ENCODE measurements at places on chromosomes 3 and 15. TPM values are rescaled to one million over a fixed set of nuclear protein-coding genes. Genes with fewer than 3 reads are reported as not detected.

BTLA gene
- polyA plus RNA-seq = not detected

COPG1 gene
- polyA plus RNA-seq = 107 TPM

UTS2B gene
- polyA plus RNA-seq = not detected

GALNT15 gene
- 5.5 TPM for polyA plus RNA-seq

SLC26A6 gene
- polyA plus RNA-seq = 20.6 TPM

PLXND1 gene
- 67.0 TPM for polyA plus RNA-seq

ENTPD3 gene
- polyA plus RNA-seq = 1.1 TPM

INSYN1 gene
- 39.6 TPM for polyA plus RNA-seq

FOXB1 gene
- polyA plus RNA-seq = not detected

ROPN1 gene
- not detected for polyA plus RNA-seq

DNA sequence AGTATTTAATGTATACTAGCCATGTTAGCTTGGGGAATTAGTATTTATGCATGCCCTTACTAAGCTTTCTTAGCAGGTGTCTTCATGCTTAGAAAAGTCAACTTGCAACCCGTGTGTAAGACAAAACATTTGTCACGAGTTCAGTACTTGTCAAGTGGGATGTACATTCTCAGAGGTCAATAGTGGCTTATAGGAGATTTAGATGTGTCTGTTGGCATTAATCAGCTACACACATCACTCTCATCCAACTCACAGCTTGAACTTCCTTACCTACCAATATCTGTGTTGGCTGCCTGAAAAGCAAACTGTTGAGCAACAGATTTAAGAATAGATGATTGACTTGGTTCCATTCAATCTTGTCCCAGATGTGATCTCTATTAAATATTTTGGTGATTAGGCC is 109.5 kb downstream of the ROBO2 start:
- no peak for DNase-seq

DNA sequence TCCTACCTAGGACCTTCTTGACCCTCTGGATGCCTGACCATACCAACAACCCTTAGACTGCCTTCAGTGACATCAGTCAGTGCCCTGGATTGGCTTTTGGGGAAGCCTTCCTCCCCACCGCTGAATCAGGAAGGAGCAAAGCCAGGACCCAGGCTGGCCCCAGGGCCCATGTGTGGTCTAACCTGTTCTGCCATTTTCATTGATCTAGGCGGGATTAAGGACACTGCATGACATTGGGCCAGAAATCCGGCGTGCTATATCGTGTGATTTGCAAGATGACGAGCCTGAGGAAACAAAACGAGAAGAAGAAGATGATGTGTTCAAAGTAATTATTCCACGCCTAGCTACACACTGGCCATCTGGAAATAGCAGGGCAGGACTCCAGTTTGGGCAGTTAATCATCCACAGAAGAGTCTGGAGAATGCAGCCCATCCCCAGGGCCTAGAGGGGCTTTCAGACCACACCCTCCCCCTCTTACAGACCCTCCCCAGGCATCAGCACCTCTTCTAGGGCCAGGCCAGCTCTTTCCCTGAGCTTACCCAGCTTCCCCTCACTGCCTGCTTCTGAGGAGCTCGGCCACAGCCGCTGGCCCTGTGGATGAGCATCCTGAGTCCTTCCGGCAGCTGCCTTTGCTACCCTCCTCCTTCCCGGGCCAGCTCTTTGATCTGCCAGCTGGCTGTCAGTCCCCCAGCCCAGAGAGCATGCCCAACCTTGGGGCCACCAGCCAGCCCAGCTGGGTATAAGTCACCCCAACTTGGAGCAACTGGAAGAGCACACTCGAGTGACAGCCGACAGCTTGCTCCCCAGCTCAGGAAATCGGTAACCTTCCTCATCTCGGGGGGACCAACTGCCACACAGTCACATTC is 45.9 kb downstream of the CHDH start:
- DNase-seq = peak; percentile 26

DNA sequence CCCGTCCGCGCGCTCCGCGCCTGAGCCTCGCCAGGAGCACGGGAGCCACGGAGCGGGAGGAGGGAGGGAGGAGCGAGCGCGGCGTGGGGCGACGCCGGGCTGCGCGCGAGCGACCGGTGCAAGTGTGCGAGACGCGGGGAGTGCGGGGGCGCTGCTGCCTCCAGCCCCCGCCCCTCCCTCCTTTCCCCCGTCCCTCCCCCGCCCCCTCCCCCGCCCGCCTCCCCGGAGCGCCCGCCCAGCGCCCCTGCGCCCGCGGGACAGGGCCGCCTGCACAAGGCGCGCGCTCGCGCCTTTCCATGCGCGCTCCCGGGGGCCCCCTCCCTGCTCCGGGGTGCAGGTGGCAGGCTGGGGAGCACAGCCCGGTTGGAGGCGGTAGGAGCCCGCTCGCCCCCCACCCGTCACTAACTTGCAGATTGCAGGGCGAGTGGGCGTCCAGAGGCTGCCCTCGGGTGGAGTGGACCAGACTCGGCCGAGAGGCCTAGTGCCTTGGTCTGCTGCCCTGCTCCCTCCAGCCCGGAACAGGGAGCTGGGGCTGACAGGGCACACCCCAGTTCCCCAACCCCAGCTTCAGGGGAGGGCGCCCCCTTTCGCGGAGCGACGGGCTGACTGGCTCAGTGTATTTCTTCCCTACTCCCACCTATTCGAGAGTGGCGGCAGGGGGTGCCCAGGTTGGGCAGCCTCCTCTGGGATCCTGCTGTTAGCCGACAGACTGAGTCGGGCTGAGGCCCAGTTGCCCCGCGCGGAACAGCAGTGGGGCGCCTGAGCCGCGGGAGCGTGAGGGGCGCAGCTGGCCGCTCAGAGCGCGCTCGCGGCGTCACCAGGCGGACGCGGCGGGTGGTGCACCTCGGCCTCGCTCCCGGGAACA is at the start of gene WNT7A:
Gene WNT7A, minus strand, starts transcription at position 126 of the 865 bp plus-strand sequence. CDS start 255 bp downstream, outside the sequence.
- DNase-seq = peak; percentile 71

DNA sequence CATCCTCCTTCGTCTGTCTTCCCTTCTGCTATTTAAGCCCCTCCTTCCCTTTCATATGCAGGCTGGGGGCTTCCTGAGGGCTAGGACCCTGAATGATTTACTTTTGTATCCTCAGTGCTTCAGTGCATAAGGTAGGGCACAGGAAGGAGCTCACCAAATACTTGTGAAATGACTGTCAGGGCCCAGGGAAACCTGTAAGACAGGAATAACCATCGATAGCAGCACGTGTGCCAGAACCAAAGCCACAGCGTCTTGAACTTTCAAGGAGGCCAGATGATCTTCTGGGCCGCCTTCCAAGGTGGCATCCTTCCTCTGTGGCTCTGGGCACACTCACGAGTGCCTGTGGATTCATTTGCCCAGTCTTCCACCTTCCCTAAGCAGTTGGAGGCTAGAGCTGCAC is 3.9 kb downstream of the TMED3 start:
- DNase-seq = no peak

DNA sequence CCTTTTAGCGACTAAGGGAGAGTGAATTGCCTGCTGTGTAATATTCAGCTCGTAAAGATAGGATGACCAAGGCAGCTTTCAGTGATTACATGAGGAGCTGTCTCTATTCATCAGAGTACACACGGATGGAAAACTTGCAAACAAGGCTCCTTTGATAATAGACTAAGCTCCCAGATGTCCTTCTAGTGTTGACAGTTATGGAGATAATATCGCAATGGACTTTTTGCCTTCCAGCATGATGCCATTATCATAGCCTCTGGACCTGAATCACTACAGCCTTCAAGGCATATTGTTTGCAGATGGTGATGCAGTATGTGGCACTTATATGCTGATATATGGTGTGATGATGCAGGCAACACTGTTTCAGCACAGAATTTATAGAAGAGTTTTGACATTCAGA is 93.9 kb downstream of the ECT2 start:
- no peak for DNase-seq

GRCh38 chr3:168858327-168858726 is 762.6 kb upstream of the GOLIM4 start:
- DNase-seq = no peak

- peak; percentile 69 for DNase-seq
Observed at GRCh38 chr15:90219421-90220141, 14.2 kb downstream of the CIB1 start.

DNA sequence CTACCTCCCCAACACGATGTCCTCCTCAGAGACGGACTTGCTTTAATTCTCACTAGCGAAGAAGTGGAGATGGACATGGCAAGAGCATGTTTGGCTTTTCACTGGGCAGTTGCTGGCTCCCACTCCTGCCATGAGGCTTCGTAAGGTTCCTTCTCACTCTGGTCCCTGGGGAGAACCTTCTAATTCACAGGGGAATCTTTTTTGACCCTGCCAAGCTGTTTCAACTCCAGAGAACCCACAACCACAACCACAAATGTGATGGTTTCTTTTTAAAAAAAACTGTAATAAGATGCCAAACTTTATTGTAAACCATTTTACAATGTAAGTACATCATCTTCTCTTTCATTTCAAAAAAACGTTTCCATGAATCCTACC is 1.6 kb upstream of the MUSTN1 start:
- no peak for DNase-seq

DNA sequence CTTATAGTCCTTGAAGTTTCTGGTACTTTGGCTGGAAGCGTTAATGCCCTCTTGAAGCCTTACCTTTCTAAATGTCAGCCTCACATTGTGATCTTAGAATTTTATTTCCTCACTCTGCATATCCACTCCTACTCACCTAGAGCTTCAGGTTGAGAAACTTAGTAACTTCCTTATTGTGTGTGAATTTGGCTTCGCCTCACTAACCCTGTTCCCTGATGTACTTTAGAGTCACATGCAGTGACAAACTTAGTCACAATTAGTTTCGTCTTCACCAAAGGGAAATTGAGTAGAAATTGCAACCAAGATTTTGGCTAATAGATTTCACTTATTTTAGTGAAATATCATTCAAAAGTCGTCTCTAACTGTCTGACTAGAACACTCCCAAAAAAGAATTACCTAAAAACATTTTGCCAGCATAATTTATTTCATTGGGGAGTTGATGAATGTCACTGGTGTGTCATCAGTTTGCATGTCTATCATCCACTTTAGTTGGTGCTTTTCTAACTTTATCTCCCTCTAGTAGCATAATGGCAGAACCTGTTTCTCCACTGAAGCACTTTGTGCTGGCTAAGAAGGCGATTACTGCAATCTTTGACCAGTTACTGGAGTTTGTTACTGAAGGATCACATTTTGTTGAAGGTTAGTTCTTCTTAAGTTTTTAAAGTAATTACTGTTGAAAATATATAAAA is 960 bp downstream of the MFN1 start:
- no peak for DNase-seq

- no peak for DNase-seq
Observed at GRCh38 chr3:107680698-107681097, 157.9 kb downstream of the BBX start.

GRCh38 chr15:43118286-43118685 is 12.4 kb upstream of the UBR1 start:
- no peak for DNase-seq

DNA sequence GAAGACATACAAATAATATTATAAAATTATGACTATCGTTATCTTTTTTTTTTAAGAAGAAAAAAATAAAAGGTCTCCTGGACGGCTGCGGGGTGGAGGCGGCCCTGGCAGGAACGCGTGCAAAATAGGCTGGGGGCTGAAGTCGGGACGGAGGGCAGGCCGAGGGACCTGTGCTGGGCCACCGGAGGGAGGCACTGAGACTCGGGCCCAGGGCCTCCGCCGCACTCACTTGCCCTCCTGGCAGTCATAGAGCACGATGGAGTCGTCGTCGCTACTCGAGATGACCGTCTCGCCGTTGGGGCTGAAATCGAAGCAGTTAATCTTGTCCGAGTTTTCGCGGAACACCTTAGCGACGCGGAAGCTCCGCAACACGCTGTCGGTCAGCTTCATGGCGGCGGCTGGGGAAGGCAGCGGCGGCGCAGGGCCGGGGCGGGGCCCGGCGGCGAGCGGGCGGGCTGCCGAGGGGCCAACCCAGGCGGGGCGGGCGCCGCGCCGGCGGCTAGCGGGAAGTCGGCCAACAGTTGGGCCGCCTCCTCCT is 408 bp downstream of the WDR82 start:
- DNase-seq = peak; percentile 84

DNA sequence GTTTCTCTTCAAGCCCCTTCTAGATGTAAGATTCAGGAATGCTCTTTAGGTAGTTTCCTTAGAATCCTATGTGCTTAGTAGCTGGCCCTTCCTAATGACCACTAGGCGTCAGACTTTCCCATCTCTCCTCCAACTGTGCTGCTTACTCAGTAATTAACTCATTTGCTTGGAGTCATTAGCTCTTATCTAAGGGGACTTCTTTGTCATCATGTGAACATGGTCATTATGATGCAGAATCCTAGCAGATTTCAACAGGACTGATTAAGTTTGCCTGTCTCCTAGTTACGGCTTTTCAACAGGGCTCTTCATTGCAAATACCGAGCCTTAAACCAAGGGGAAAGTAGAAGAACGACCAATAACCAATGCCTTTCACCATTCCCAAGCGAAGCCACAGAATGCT is 46.4 kb downstream of the GJD2 start:
- no peak for DNase-seq

- DNase-seq = no peak
Observed at GRCh38 chr3:22609139-22609538, 594.0 kb upstream of the UBE2E2 start.

DNA sequence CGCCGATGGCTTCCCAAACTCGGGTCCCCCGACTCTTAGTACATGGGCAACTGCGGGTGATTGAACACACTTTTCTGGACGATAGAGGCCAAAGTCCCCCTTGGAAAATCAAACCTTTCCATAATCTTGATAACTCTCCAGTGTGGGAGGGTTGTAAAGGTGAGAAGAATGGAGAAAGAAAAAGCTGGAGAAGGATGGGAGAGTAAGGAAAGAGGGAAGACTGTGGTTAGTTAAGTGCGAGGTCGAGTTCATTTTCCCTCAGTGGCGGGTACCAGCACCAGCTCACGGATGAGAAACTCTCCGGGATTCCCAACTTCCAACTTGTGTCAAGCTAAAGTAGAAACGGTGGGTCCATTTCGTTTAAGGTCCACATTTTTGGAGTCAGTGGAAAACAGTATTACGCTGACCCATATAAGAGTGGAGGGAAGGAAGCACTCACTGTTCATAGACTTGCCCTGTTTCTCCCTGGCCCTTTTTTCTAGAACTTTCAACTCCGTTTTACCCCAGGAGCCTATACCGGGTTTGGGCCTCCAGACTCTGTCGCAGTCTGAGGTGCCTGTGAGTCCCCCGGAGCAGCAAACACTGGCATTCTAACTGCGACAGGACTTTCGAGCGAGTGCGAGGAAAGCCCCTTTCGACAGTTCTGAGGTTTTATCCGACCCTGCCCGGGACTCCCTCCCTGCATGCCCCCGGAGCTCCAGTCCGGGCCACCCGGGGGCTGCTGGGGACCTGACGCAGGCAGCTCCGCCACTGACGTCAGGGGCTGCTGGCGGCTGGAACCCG is 14.8 kb downstream of the ZIC1 start:
- DNase-seq = peak; percentile 48

- DNase-seq = no peak
Observed at GRCh38 chr3:10389995-10390394, 69.1 kb upstream of the SEC13 start.

DNA sequence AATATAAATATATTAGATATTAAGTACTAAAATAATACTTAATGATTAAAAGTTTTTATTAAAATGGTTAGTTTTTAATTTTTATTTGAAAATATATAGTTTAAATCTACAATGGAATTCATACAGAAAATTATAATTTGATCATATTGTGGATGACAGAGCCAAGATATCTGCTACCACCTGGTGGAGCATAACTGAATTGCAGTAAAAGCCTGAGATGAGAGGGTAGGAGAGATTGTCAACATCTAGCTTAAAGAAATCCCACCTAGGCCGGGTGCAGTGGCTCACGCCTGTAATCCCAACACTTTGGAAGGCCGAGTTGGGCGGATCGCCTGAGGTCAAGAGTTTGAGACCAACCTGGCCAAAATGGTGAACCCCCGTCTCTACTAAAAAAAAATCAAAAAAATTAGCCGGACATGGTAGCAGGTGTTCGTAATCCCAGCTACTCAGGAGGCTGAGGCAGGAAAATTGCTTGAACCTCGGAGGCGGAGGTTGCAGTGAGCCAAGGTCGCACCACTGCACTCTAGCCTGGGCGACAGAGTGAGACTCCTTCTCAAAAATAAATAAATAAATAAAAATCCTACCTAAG is 25.1 kb upstream of the CSTA start:
- DNase-seq = no peak
